Naive thymus-derived CD8-positive, alpha-beta T cell (primary cell): ENCODE measurements at places on chromosomes 1 and 21.

GRCh38 chr1:31296486-31297276 is at the start of the genes SNRNP40 and ZCCHC17:
Gene SNRNP40, minus strand, starts transcription at chr1:31296788. Its CDS starts 37 bp downstream, at chr1:31296751.
Gene ZCCHC17, plus strand, starts transcription at chr1:31297032. Its CDS starts 13,067 bp downstream, at chr1:31310099.
- peak; percentile 98 for DNase-seq

DNA sequence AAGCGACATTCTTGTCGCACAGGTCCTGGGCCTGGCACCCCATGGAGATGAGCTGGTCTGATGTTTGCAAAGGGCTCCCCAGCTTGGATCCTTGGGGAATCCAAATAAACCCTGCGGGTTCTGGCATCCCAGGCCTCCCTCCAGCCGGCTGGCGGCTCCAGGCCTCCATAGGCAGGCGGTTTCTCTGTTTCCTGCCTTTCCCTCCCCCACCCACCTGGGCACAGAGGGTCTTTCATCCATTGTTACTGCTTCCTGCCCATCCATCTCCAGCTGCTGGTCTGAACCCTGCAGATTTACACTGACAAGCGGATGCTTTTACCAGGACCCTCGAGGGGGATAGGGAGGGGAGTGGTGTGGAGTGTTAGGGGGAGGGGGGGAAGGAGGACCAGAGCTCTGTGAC is 39.1 kb upstream of the ID3 start:
- DNase-seq, result no peak

- no peak for DNase-seq
Observed at GRCh38 chr21:46022551-46023525, 41.3 kb downstream of the COL6A1 start.

GRCh38 chr1:154697710-154698109 is 89.7 kb upstream of the ADAR start:
- DNase-seq, result no peak

- no peak for DNase-seq
Observed at GRCh38 chr1:75308365-75308764, 174.2 kb downstream of the LHX8 start.

DNA sequence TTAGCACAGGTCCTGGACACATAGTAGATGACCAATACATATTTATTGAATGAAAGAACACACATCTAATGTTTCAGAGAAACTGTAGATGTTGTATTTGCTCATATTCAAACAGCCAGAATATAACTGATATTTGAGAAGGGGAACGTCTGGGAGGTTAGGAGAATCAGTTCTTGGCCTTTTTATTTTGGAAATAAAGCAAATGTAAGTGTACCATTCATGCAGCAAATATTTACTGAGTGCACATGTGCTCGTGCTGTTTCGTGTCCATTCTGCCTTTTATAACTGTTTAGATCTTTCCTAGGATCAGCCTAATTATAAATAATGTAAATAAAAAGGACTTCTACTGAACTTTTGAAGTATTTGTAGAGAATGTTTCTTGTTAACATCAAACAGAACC is 103.8 kb downstream of the GREM2 start:
- DNase-seq, result no peak

GRCh38 chr1:94772845-94773244 is 47.3 kb upstream of the SLC44A3 start:
- DNase-seq, result no peak

DNA sequence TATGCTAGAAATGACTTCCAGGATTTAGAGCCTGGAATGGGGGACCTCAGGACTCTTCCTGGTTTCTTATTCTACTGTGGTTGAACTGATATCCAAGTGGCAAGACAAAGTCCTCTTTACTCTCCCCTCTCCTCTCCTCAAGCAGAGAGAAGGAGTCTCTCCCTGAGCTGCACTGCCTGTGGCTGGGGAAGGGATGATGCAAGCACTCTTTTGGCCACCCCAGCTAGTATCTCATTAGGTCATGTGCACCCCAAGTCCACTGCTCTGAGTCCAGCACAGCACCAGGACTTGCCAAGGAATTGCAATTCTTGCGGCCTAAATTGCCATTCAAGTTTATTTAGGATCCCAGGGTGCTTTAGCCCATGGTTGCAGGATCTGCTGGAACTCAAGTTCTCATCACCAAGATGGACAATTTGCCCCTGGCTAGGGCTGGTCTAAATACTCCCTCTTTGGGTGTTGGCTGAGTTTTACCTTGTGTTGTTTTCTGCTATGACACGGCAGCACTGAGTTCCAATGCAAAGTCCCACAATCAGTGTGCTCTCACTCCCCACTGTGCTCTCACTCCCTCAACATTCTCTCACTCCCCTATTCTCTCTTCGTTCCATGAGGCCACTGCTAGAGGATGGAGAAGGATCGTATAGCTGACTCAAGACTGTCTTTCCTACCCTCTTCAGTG is 172.2 kb downstream of the TM2D1 start:
- no peak for DNase-seq

DNA sequence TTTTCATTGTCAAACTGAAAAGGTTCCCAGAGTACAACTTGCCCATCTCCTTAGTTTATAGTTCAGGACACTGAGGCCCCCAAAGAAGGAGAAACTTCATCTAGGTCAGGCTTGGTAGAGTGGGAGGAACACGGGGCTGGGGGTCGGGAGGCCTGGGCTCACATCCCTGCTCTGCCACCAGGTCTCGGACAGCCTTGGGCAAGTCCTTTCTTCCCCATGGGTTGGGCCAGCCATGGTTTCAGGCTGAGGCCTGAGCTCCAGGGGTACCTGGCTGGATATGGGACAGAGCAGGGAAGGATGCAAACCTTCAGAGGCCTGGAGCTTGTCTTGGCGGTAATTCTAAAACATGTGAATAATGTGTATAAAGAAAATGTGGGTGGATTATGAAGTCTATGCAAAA is 17.0 kb downstream of the FOXO6 start:
- DNase-seq, result no peak

GRCh38 chr1:232501854-232502253 is 128.1 kb downstream of the SIPA1L2 start:
- DNase-seq, result no peak

DNA sequence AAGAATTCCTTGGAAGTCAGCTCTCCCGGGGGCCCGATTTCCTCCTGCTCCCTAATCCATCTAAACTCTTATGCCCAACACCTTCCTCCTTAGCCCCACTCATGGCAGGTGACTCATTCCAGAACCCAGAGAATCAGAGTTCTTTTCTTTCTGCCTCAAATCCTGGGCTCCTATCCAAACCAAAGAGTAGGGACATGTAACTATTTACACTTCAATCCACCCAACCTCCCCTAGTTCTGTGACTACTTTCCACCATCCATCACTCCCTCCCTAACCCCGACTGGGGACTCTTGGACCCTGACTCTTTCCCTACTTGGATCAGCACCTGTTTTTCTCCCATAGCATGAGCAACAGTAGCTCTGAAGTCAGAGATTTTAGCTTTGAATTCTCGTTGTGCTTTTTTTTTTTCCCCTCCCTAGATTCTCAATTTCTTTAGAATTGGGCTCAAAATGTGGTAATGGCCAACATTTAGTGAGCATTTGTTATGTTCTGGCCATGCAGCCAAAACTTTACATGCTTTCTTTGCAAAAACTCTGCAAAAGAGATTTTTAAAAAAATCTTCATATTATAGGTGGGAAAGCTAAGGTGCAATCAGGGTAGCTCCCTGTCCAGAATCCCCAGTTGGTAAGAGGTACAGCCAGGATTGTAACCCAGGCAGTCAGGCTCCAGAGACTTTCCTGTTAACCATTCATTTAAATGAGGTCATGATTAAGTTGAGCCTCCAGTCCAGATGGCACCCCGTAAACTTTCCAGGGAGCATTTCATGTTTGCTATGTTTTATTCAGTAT is 7.5 kb upstream of the CYP4A11 start:
- DNase-seq, result no peak

DNA sequence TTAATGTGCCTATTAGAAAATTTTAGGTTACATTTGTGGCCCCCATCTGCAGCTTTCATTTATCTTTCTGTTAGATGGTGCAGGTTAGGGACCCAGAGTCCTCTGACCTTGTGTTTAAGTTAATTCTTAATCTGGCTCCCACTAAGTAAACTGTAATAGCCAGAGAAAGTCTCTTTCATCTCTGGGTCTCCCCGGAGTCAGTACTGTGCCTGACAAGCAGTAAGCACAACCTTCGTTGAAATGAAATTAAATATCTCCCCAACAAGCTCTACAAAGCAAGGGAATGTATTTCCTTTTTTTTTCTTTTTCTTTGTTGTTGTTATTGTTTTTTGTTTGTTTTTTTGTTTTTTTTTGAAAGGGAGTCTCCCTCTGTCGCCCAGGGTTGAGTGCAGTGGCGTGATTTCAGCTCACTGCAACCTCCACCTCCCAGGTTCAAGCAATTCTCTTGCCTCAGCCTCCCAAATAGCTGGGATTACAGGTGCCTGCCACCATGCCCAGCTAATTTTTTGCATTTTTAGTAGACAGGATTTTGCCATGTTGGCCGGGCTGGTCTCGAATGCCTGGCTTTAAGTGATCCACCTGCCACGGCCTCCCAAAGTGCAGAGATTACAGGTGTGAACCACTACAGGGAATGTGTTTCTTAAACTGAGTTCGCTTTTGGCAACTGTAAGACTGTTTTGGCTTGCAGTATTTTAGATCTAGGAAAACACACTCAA is 81.6 kb downstream of the HHIPL2 start:
- no peak for DNase-seq
